CD4-positive, alpha-beta T cell treated with Interleukin-15 for 1 hour (primary cell): ENCODE measurements at places on chromosomes 3 and 15.

DNA sequence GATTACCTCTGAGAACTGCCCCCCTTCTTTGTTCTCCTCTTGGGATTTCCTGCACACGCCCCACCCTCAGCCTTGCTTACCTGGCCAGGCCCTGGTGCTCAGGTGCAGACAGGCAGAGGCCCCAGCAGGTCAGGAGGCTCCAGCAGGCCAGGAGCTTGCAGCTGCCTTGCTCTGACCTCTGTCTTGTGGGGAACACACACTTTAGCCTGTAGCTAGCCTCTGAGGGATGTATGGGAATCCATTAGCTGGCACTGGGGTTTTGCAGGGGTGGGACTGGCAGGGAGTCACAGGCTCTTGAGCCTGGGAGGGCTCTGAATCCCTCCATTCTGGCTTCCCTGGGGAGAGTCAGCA, 2.7 kb downstream of the SMAD6 start:
- no peak for DNase-seq

- no peak for DNase-seq
Observed at GRCh38 chr3:66017084-66017483, 21.6 kb downstream of the MAGI1 start.

DNA sequence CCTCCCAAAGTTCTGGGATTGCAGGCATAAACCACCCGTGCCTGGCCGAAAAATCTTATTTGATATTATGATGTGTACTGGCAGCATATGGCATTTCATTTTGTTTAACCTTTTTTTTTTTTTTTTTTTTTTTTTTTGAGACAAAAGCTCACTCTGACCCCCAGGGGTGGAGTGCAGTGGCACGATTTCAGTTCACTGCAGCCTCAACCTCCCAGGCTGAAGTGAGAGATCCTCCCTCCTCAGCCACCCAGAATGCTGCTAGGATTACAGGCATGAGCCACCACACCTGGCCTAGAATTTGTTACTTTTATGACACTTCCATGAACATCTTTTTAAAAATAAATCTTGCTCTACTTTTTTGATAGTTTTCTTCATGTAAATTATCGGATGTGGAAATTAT, 12.0 kb downstream of the TERB2 start:
- no peak for DNase-seq

DNA sequence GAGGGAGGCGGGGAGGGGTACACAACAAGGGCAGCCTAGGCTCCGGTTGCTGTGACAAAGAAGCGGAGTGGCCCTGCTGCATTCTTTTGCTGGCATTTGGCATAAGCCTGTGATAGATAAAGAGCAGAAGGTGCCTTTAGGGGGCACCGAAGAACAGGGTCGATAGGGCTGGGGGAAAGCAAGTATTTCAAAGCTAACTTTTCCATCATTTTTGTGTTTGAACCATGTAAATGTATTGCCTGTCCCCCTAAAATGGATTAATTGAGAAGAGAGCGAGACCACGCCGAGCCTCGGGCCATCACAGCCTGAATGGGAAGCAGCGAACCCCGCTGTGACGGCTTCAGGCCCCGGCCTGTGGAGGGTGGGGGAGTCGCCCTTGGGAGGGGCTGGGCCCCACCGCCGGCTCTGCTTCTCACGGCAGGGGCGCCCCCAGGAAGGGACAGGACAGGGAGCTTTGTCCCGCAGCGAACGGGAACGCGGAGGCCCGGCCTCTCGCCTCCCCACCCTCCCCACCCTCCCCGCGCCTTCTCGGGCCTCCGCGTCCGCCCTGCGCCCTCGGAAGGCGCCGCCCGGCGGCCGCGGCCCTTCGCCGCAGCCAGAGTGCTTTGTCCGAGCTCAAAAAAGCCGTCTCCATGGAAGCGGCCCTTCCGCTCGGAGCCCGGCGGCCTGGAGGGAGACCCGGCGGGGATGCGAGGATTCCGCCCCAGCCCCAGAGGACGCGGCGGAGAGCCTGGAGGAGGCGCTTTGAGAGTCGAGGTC, 32.4 kb upstream of the ALDH1L1 start:
- DNase-seq: no peak

DNA sequence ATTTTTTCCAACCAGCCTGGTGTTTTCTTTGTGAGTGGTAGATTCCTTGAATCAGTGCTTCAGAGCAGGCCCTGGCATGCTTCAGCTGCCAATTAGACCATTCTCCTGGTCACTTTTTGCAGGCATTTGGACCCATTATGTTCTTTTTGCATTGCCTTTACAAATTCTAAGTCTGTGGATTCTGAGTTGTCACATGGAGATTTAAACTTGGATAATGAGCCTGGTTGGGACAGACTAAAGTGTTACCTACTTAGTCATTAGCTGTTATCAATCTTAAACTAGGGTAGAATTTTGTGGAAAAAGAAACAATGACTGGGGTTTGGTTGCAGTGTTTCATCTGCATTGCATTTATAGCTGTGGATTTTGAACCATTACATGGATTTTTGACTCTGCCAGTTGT, 40.6 kb downstream of the ARHGEF26 start:
- no peak for DNase-seq

DNA sequence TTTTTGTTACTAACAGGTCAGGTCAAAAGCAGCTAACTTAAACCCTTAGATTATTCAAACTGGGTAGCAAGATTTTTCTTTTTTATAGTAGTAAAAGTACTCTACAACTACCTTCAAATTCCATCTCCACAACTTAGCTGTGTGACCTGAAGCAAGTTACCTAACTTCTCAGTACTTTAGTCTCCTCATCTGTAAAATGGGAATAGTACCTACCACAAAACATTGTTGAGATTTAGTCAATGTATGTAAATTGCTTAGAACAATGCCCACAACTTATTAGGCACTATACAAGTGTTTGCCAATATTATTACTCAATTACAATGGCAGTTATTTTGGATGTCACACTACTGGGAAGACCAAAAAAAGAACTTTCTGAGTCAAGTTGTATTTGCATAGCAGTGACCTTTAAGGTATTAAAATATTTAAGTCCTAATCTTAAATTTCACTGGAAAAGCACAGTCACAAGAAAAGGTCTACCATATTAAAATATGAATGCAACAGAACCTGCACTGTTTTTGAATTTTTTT, 2.9 kb downstream of the TASOR start:
- no peak for DNase-seq

- no peak for DNase-seq
Observed at GRCh38 chr3:76044601-76045600, 259.6 kb upstream of the ZNF717 start.
